ENCODE measurements at places on chromosomes 4 and X.

DNA sequence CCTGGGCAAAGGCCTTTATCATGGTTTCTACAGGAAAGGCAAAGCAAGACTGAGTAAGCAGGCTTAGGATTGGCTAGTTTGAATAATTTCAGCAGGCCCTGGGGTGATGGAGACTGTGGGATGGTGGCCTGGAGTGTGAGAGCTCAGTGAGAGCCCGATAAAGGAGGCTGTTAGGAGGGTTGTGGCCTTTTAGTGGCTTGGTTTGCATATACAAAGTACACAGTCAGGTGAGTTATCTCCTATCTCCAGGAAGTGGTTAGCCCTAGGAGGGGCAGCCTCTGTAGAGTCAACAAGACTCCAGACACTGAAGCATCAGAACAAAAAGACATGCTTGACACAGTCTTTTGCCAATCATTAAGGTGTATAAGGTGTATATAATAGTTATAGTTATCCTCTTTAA, 157.2 kb downstream of the CFAP299 start:
- DNase-seq: no peak

- DNase-seq: no peak
These were observed 39.1 kb upstream of the NSUN7 start for GRCh38 chr4:40710484-40711254.

DNA sequence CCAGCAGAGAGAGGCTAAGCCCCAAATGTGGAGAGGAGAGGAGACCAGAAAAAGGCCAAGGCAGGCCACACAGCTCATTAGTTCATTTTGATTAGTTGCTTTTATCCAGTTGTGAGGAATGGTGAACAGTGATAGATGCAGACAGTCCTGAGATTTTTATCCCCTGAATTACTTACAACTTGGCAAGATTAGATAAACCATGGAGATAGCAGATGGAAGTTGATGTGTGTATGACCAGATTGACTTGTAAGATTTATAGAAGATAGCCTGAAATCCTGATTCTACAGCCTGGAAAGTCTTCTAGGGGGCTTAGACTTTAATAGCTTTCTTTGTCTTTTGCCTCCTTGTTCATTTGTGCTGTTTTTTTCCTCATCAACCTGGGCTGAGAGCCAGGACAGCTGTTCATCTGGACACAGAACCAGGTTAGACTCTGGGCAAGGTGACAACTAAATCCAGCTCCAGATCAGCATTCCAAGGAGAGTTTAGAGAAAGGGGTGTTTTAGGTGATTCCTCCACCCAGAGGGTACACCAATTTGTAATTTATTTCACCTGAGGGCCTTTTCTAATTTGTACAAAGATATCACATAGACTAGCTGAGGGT, 215.5 kb downstream of the SPATA18 start:
- DNase-seq: no peak

GRCh38 chr4:8297141-8297601, 27.6 kb downstream of the HTRA3 start:
- no peak for DNase-seq

DNA sequence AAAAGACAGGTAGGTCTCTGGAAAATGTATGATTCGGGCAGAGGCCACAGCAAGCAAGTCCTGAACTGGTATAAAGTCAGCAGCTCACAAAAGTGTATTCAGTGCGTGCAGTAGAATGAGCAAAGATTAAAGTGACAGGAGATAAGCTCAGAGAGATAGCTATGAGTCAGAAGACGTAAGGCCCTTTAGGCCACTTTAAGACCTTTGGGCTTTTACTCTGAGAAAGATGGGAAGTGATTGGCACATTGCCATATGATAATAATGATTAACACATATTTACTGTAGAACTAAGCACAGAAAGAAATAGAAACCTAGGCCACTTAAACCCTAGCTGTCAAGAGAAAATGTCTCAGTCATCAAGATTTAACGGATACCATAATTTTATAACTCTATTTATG, 51.7 kb downstream of the TBCK start:
- DNase-seq: no peak

- DNase-seq: no peak
These were observed 18.4 kb upstream of the P2RY8 start for GRCh38 chrX:1555370-1555769.

DNA sequence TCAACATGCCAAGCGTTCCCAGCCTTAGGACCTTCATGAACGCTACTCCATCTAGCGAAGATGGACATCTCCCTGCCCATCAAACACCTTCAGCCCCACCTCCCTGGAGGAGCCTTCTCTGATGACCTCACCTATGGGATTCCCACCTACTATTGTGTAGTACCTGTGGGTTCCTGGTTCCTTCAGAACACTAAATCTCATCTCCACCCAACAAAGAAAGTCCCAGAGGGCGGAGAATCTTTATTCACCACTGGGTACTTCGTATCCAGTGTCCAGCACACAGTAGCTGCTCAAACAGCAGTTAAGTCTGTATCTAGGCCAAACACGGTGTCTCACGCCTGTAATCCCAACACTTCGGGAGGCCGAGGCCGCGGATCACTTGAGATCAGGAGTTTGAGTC, 10.1 kb downstream of the RBM47 start:
- no peak for DNase-seq

GRCh38 chr4:139555705-139556070, 331 bp downstream of the SETD7 start:
- no peak for DNase-seq

- no peak for DNase-seq
These were observed 76.4 kb downstream of the EFHC2 start for GRCh38 chrX:44267116-44267515.

DNA sequence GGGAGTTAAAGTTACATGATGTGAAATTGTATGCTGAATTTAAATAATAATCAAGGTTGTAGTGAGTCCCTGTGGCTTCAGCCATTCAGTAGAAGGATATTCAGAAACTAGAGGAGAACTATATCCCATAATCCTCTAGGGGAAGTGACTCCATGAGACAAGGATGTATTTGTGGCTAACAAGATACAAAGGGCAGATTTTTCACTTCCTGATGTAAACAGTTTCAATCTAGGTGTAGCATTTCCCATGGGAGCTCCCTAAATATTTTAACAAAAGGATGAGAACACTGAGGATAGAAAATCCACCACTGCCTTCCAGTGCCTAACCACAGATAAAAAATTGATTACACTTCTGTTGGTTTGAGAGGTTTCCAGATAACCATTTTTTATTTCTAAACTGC, 435.4 kb upstream of the TENM3 start:
- no peak for DNase-seq

GRCh38 chrX:45743081-45743533, 542.4 kb upstream of the DIPK2B start:
- no peak for DNase-seq

DNA sequence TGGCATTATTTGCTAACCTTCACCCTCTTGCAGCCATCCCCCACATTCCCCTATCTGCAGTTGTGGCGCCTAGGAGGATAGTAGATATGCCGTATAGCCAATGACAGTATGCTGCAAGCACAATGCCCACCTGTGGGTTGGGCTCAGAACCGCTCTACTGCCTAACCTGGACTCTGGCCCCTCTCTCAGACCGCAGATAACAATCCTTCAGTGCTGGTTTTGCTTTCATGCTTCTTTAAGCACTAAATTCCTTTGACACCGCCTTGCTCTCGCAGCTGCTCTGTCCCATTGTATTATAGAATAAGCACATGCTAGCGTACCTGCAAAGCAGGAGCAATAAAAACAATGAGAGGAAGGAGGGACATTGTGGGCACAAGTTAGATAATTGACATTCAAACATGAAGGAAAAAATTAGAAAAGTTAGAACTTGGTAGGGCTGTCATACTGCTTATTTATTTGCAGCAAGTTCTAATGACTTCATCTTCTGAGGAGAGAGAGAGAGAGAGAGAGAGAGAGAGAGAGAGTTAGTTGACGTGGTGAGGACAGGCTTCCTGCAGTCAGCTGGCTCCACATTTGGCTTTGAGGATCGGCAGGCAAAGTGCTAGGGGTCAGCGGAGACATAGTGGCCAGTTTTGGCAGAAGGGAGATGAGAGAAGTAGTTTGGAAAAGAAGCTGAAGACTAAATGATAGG, 55.8 kb downstream of the WWC2 start:
- DNase-seq: no peak

DNA sequence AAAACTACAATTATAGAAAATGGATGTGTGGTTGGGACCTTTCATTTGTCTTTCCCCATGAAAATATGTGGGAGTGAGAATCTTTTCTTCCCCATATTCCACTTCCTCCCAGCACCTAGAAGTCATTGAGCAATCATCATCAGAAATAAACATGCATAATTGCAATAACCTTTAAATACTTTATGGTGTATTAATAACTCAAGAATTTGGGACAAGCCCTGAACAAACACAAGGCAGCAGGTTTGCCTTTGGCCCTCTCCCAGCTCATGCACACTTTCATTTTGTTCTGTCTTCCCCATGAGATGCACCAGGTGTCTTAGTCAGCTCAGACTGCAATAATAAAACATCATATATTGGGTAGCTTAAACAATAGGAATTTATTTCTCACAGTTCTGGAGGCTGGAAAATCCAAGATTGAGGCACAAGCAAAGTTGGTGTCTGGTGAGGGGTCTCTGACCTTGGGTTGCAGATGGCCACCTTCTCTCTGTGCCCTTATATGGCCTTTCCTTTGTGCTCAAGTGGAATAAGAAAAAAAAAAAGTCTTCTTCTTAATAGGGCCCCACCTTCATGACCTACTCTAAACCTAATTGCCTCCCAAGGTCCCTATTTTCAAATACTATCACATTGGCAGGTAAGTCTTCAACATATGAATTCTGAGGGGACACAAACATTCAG, 34.7 kb upstream of the TMEM184C start:
- no peak for DNase-seq

Data from hippocampal formation (tissue), 2 donors.